Endodermal cell (in vitro differentiated cells): ENCODE measurements at places on chromosomes 7 and 10.

DNA sequence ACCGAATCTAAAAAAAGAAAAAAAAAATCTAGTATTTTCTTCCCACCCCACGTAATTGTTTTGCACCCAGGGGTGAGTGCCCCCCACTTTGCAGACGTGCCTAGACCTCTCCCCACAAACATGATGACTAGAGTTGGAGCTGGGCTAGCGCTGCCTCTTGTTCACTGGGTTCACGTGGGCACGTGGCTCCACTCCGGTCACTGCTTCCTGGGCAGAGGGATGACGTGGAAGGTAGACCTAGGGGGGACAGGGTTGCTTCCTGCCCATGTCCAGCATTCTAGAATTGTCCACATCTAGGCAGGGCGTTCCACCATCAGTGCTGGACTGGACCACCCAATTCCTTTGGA is 861 bp upstream of the LIMK1 start:
- peaks cover 10% of the 10 kb centered on the region for H3K4me1 ChIP-seq
- DNase-seq, result no peak
- H3K4me3 ChIP-seq, result peak overlapping the region; percentile 75
- peaks cover 8% of the 10 kb centered on the region for H3K36me3 ChIP-seq

GRCh38 chr7:27179503-27180430 is 5.3 kb downstream of the HOXA11 start:
- peak; percentile 93 for DNase-seq
- H3K27me3 ChIP-seq, result peaks cover 100% of the 10 kb centered on the region
- peak overlapping the region; percentile 19 for H3K27ac ChIP-seq
- H3K36me3 ChIP-seq, result no peaks in the 10 kb centered on the region
- H3K4me1 ChIP-seq, result peaks cover 6% of the 10 kb centered on the region
- peak overlapping the region; percentile 50 for H3K4me3 ChIP-seq

DNA sequence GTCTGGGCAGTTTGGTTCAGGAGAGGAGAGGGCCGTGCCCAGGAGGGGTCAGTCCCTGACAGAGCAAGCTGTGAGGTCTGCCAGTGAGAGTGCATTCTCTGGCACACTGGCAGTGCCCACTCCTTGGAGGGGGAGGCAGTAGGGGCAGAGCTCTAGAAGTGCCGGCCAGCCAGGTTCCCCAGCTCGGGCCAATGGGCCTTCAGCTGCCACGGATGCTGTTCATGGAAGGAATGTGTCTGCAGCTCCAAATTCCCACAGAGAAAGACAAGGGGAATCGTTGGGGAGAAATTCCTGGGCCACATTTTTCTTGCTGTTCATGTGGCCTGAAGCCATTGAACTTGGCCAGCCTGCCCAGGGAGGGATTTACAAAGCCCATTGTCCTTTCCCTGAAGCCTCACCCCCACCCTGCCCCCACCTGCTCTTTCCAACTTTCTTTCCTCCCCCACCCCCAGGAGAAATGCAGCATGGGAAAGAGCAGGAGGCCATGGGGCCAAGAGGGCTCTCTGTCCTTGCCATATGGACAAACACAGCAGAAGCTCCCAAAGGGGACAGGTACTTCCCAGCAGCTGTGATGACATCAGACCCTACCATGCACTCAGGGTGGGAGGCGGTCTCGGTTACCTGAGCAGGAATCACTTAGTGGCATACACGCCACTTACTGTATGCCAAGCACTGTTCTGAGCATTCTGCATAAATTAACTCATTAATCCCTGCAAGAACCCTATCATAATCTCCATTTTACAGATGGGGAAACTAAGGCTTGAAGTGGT is 70.7 kb downstream of the ARHGAP22 start:
- no peaks in the 10 kb centered on the region for H3K36me3 ChIP-seq
- no peaks in the 10 kb centered on the region for H3K27me3 ChIP-seq
- DNase-seq, result peak; percentile 82
- H3K27ac ChIP-seq, result peak overlapping the region; percentile 69
- peaks cover 13% of the 10 kb centered on the region for H3K4me1 ChIP-seq

- no peaks in the 10 kb centered on the region for H3K27me3 ChIP-seq
- H3K4me1 ChIP-seq, result no peaks in the 10 kb centered on the region
- no peak overlapping the region for H3K27ac ChIP-seq
- no peak overlapping the region for H3K4me3 ChIP-seq
Measured at GRCh38 chr10:26810435-26811026, 50.2 kb downstream of the ABI1 start.

DNA sequence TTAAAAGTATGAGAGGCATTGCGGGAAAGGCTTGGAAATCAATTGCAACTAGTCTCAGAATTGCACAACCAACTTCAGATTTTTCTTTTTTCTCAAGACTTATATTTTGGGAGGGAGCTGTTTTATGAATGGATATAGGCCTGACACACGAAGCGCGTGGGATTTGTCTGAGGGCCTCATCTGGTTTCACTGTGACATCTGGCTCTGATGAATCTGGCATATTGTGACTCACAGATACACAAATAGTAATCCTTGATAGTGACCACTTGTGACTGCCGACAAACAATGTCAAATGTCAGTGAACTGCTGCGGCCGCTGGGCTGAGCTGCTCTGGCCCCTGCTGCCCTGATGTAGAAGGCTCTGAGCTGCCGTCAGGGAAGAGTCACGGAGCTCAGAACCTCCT is 655.1 kb downstream of the INHBA start:
- no peak overlapping the region for H3K4me3 ChIP-seq
- no peaks in the 10 kb centered on the region for H3K36me3 ChIP-seq
- no peak for DNase-seq
- no peaks in the 10 kb centered on the region for H3K4me1 ChIP-seq

- no peak overlapping the region for H3K27ac ChIP-seq
- DNase-seq, result no peak
- H3K4me1 ChIP-seq, result no peaks in the 10 kb centered on the region
Measured at GRCh38 chr10:88028072-88028471, 164.6 kb downstream of the PTEN start.

GRCh38 chr10:121975295-121976086 is 474 bp upstream of the NSMCE4A start:
- H3K36me3 ChIP-seq, result peaks cover 10% of the 10 kb centered on the region
- no peaks in the 10 kb centered on the region for H3K4me1 ChIP-seq
- H3K27ac ChIP-seq, result peak overlapping the region; percentile 93
- DNase-seq, result no peak
- no peaks in the 10 kb centered on the region for H3K27me3 ChIP-seq
